GM04503 (cell line): ENCODE measurements at places on chromosomes 12 and 14.

DNA sequence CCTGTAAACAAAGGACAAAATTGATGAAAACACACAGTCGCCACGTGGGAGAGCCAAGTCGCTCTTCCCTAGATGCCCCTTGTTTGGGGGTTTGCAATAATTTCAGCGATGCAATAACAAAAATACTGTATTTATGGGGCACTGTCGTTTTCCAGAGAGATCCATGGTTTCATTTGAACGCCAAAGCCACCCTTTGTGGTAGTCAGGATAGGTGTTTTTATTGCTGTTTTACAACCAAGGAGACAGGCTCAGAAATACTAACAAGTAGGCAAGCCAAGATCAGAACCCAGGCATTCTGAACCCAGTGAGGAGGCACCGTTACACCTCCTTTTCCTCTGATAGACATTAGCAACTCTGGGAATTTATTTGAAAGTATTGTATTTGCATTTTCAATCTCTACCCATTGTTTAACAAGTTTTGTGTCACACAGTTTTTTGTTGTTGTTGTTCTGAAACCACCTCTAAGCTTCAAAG, 831 bp upstream of the BTBD7 start:
- DNase-seq, result no peak

DNA sequence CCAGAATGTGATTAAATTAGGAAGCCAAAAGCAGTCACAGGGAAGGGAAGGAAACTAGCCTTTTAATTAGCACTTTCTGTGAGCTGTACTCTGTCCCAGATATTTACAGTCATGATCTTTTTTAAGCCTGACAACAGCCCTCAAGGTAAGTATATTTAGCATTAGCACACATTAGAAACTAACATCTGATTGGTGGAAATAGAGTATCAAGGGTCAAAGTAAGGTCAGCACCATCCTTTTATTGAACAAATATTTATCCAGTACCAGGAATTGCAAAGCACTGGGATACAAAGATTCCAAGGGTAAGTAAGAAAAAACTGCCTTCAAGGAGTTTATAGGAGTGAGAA, 28.2 kb downstream of the RPGRIP1 start:
- no peak for DNase-seq

DNA sequence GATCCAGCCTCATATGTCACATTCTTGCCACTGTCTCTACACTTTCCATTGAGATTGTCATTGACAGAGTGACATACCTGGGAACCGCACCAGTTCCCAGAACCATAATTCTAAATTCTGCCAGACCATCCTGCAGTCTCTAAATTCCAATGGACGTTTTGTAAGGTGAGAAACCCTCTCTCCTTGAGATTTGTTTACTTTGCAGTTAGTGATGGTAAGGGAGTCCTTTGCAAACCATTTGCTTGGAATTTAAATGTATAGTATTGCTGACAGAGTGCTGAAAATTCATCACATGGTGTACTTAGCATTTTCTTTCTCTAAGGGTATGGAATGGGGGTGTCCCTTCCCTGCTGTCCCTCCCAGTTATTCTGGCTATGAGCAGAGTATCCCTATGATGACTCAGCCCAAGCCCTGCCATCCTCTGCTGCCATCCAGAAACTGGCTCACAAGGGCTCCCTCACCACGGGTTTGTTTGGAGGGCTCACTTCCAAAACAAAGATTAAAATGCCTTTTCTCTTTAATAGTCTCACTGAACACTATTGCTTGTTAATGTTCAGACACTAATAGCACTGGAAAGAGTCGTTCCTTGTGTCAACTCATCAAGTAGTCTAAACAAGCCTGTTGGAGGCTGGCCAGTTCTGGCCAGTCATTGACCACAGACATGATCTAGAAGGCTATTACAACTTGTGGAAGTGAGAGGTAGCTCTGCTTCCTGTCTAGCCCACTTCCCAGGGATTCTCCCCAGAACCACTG, 129.0 kb upstream of the HMGA2 start:
- peak; percentile 86 for DNase-seq

GRCh38 chr14:100056964-100057795, 8.0 kb upstream of the EVL start:
- no peak for DNase-seq

DNA sequence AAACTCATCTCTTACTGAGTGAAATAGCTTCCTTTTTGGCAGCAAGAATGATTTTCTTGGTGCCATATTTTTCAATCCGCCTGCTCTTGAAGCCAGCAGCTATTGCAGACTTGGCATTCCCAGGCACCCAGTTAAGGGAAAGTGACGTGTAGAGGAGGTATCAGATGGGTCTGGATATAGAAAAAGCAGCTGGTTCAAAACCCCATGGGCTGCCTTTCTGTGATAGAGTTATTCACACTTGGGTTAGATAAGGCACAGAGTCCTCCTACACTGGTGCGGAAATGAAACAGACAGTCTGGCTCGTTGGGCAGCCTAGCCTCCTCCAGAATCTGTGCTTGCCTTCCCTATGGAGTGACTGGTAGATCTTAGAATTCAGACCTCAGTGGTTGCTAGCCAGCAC, 62.2 kb downstream of the PTPN11 start:
- no peak for DNase-seq

GRCh38 chr12:69350777-69351176, 2.6 kb downstream of the LYZ start:
- DNase-seq, result no peak

- no peak for DNase-seq
Measured at GRCh38 chr12:43964033-43964432, 128.2 kb downstream of the TMEM117 start.

- no peak for DNase-seq
Measured at GRCh38 chr12:4954621-4955354, 45.1 kb downstream of the KCNA1 start.

DNA sequence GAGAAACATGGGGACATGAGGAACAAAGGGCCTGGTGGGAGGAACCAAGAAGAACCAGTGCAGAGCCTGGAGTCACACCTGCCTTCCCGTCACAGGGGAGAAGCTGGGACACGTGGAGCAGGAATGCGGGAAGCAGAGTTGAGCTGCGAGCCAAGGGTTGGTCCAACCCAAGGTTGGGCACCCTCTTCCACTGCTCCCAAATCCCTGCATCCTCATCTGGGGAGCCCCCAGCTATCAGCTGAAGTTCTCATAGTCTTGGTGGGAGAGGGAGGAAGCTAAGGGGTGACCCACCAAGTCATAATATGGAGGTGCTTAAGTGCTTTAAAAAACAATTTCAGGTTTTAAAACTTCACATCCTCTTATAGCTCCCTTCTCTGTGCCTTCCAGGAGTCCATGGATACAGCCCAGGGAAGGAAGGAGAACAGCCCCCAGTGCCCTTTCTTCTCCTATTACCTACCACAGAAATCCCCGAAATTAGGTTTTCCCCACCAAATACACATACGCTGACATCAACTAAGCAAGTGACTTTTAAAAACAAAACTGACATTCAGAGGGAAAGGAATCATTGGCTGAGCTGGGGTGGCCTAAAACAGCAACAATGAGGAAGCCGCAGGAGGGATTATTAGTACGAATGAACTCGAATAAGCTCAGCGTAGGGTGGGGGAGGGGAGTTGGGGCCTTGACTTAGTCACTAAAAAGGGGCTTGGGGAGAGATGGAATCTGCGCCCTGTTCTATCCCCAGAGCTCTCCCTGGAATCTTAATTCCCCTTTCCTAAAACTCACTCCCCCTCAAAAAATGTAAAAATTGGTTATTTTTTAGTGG, 4.5 kb downstream of the MYL6 start:
- no peak for DNase-seq

GRCh38 chr14:80275208-80275850, 64.0 kb upstream of the DIO2 start:
- DNase-seq, result no peak

DNA sequence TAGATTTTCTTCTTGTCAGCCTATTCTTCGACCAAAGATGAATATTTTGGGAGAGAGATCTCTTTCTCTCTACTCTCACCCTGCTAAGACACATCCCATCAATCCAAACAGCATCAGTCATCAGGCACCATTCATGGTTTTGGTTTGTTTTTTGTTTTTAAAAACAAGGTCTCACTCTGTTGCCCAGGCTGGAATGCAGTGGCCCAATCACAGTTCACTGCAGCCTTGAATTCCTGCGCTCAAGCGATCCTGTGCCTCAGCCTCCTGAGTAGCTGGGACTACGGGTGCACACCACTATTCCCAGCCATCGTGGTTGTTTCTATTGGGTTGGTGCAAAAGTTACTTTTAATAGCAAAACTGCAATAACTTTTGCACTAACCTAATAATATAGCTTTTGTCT, 14.4 kb upstream of the ITPR2 start:
- no peak for DNase-seq

- no peak for DNase-seq
Measured at GRCh38 chr14:93895023-93895604, 32.0 kb upstream of the FAM181A start.

GRCh38 chr12:15918066-15918465, 6.9 kb downstream of the DERA start:
- no peak for DNase-seq

DNA sequence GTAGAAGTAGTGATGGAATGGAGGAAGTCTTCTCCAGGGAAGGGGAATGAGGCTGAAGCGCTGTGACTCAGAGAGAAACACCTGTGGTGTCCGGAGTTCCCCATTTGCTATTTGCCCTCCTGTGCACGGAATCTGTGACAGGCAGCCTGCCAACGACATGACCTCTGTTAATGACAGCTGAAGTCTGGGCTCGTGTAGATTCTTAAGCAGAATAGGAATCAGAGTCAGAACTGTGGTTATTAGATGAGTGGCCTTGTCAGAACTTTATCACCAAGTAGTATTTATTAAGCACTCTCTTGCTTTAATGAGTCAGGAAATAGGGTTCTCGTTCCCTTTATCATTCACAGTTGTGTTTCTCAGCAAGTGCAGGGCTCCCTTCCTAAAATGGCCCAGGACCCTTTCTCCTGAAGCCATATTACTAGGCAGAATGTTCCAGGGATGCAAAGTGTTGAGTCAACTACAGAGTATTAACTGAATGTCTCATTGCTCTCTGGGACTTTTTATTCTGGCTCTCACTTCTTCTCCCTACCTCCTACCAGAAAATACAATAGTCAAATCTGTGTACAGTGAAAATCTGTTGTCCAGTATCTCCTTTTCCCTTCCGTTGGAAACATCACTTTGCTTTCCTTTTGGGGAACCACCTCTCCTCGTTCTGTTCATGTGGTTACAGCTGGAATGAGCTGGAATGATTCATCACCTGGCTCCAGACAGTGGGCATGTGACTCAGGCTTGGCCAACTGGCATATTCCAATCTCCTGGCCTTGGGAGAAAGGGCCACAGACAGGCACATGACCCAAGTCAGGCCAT, 77.8 kb upstream of the MAX start:
- DNase-seq, result peak; percentile 64

GRCh38 chr12:57090490-57090889, 1.6 kb downstream of the NAB2 start:
- DNase-seq, result no peak

DNA sequence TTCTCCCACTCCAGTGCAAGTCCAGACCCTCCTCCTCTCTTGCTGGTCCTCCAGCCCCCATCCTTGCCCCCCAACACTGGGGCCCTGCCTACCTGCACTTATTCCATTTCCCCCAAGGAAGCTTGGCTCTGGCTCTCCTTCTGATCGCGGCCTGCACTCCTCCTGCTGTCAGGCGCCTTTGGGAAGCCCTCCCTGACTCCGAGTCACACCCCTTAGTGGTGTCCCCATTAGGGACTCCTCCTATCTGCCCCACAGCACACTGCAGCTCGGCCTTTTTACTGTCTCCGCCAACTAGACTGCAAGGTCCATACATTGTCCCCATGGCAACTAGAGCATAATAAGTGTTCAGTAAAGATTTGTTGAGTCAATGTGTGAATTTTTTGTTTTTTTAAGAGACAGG, 32.9 kb downstream of the FIGNL2 start:
- no peak for DNase-seq

GRCh38 chr14:89639687-89640086, 222.7 kb upstream of the FOXN3 start:
- DNase-seq, result no peak

- no peak for DNase-seq
Measured at GRCh38 chr12:54287261-54288157, 7.0 kb downstream of the HNRNPA1 start.

DNA sequence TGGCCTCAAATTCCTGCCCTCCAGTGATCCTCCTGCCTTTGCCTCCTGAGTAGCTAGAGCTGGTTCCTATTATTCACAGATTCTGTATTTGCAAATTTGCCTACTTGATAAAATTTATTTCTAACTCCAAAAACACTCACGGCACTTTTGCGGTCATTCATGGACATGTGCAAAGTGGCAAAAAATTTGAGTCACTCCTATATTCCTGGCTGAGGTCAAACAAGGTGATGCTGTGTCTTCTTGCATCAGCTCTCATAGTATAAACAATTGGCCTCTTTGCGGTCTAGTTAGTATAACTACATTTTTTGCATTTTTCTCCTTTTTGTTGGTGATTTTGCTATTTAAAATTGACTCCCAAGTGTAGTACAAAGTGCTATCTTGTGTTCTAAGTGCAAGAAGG, 24.7 kb downstream of the ATF1 start:
- no peak for DNase-seq

- DNase-seq, result no peak
Measured at GRCh38 chr12:68042212-68042699, 53.0 kb downstream of the IFNG-AS1 start.

DNA sequence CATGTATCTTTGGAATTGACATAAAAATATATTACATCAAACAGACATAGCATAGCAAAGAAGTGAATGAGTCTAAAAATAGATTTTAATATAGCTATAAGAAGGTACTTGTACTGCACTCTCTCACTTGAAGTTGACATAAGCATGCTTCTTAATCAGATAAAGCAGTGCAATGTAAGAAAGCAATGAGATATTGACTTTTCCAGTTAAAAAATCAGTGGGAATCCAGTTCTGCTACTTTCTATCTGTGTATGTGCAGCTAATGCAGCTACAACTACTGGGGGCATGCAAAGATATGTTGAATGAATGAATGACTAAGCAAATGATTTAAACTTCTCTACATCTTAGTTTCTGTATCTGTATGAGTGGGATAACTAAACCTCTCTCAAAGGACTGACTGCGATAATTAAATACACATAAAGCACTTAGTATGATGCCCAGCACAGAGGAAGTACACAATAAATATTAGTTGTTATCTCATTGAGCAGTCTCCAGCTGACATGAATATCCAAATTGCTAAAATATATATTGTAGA, 10.3 kb downstream of the WASHC3 start:
- no peak for DNase-seq

DNA sequence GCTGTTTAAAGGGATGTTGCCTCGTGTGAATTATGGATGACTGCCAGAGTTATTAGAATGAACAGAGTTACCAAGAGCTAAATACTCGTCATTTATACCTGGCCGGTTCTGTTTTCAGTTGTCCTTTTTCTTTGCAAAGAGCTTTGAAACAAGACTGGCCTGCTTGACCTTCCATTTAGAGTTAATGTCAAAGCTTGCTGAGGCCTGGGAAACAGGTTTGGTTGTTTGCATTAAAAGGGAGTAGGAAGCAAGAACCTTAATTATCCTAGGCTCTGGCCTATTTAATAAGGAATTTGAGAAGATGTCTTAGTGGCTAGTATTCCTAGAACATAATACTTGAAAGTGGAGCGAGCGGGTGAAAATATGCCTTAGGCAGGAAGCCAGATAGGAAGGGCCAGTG, 233.3 kb downstream of the CACNA1C start:
- no peak for DNase-seq
